ENCODE measurements at places on chromosomes 2 and 18. TPM values are rescaled to one million over a fixed set of nuclear protein-coding genes. Genes with fewer than 3 reads are reported as not detected.

DNA sequence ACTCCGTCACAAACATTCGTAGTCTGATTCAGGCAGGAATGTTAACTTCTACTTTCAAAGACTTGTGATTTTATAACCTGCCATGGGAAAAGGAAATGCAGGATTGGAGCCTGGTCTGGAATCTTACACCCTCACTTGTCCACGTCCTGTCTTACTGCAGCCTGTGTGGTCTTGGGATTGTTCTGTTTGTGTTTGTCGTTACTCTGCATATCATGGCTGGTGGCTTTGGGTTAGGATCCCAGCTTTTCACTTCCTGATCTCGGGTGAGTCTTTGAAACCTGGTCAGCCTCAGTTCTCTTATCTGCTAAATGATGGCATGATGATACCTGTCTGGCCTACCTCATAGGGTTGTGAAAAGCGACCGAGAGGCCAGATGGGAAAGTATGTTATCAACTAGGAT lies 34.6 kb downstream of the SH3BP4 start:
- DNase-seq = no peak

GRCh38 chr2:60873381-60873780 lies 8.0 kb upstream of the REL start:
- no peak for DNase-seq

The GCG gene
- total RNA-seq = 0.36 TPM

The TGIF1 gene
- 110 TPM for total RNA-seq

The UPP2 gene
- total RNA-seq = not detected

DNA sequence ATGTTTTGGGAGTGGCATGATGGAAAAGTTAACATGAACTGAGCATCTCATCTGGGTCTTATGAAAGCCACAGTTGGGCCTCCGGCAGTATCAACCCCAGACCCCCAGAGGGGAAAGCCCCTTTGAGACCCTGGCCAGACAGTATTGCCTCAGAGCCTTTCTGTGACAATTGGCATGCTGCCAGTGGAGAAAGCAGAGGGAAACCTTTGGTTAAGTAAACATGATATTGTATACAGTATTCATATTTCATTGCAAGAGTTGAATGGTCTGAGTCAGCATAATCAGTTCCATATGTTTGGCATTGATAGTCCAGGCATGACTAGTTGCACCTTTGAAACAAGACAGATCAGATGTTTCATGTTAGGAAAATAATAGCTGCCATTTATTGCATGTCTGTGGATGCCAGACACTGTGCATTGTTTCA lies 20.0 kb downstream of the MERTK start:
- peak; percentile 65 for DNase-seq

- no peak for DNase-seq
Observed at GRCh38 chr2:24704692-24705091, 88.5 kb downstream of the PTRHD1 start.

- no peak for DNase-seq
Observed at GRCh38 chr2:217293607-217294006, 433.7 kb upstream of the TNP1 start.

The FER1L5 gene
- total RNA-seq = 1.1 TPM

GRCh38 chr2:11309706-11310105 lies 34.7 kb downstream of the ROCK2 start:
- no peak for DNase-seq

GRCh38 chr2:53252115-53252514 lies 515.5 kb upstream of the CHAC2 start:
- no peak for DNase-seq

DNA sequence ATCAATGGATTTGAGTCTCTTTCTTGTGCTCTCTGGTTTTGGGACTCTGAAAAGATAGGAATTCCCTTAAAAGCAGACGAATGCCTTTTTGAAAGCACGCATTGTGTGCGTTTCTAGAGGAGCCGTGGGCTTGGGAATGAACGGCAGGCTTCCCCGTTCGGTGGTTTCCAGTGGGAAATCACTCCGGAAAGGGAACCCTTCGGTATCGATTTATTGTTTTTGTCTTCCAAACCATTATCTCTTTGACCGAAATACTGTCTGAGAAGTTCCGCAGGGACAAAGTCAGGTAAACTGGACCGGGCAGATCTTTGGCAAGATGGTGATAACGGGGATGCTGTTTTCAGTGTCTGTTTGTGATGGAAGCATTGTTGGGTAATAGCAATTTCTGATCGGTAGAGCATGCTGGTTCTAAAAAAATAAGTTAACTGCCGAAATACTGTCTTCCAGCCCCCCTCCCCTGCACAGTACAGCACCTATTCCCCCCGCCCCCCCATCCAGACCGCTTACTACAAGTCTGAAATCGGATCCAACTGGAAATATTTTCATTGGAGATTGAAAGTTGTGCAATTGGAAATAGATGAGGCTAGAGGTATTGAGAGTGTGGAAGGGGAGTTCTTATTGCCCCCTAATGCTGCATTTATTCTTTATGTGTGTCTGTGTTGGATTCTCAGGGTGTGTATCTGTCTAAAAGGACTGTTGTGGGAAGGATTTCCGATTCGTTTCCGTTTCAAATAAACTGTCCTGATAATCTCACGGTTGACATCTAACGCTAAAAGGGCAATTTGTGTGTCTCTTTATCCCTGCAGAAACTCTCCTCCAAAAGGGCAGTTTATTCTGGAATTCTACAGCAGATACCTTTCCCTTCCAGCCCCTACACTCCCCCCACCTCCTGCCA lies 635 bp downstream of the SETBP1 start:
- DNase-seq = no peak

- peak; percentile 31 for DNase-seq
Observed at GRCh38 chr2:238657132-238658053, 190.5 kb upstream of the TWIST2 start.

GRCh38 chr2:191114403-191114886 lies 36.3 kb downstream of the STAT4 start:
- no peak for DNase-seq

DNA sequence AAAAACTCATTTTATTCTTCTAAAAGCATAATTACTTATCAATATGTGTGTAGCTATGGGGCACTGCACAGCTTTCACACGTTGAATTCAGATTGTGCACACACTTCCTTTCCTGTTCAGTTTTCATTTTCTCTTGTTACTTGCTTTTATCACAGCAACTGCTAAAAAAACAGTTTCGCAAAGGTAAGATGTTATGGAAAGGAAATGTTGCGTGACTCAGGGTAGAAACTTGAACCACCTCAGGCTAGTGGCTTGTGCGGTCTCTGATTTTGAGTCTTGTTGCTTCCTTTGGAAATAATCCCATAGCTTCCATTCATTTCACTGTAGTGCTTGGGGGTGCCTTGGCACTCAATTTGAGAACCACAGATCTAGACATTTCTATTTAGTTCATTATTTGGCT lies 171.9 kb downstream of the FMNL2 start:
- no peak for DNase-seq

The PLEKHA3 gene
- 27.3 TPM for total RNA-seq

GRCh38 chr2:167785606-167786216 lies 461.7 kb downstream of the STK39 start:
- no peak for DNase-seq

- no peak for DNase-seq
Observed at GRCh38 chr2:231379266-231380215, 16.0 kb upstream of the B3GNT7 start.

The ANKRD30BL gene
- not detected for total RNA-seq

DNA sequence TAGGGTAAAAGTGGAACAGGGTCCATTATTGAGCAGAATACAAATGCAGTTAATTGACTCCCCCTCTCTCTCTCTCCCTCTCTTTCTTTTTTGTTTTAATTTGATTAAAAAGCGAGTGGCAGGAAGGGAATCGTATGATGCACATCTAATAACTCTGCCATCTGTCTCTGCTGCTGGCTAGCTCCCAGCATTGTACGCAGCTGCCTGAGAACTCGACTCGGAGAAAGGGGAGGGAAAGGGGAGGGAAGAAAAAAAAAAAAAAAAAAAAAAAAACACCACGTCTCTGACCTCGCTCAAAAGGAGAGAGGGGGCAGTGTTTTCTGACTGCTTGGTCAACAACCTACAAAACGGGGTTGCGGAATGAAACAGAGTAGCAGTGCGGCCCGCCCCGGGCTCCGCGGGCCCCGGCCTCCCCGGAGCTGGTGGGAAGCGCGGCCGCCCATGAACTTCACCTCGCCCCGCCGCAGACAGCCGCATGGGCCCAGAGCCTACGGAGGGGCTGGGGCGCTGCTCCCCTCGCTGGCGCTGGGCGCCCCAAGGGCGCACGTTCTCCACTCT lies 265.7 kb downstream of the TCF4 start:
- DNase-seq = peak; percentile 68

The TXNDC2 gene
- 0.29 TPM for total RNA-seq

- no peak for DNase-seq
Observed at GRCh38 chr2:154681741-154682140, 16.8 kb upstream of the KCNJ3 start.

- no peak for DNase-seq
Observed at GRCh38 chr2:191263050-191263449, 17.8 kb downstream of the MYO1B start.

- no peak for DNase-seq
Observed at GRCh38 chr18:59700535-59700967, 3.3 kb upstream of the CCBE1 start.

GRCh38 chr2:218252509-218253231 lies 8.1 kb upstream of the GPBAR1 start:
- DNase-seq = no peak

The CHRND gene
- total RNA-seq = not detected

DNA sequence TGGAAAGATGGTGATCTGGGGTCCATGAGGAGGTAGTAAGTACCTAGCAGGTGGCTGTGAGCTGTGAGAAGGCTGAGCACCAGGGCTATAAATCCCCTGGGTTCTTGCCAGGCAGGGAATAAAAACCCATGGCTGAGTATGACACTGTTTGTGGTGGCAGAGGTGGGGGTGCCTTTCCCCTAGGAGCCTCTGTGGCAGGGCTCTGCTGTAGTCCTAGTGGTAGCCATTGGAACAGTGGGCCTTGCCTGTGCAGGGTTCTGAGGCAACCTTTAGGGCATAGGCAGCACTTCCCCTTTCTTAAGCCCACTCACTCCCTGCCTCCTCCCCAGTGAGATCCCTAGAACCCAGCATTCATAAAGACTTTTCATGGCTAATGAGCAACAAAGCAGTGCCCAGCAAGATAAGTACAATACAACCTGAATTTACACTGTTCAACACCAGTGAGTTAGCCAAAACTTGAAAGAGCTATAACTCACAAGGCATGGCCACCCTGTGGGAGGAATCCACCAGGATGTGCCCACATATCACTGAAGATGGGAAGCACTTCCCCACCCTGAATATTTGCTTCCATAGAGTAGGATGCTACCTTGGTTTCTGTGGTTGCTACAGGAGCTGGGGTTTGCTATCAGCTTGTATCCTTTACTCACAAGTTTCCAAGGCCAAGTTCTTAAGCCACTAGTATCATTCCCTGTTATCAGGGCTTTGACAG lies 100.9 kb upstream of the NEUROD1 start:
- no peak for DNase-seq

The RAB12 gene
- total RNA-seq = 33.2 TPM

DNA sequence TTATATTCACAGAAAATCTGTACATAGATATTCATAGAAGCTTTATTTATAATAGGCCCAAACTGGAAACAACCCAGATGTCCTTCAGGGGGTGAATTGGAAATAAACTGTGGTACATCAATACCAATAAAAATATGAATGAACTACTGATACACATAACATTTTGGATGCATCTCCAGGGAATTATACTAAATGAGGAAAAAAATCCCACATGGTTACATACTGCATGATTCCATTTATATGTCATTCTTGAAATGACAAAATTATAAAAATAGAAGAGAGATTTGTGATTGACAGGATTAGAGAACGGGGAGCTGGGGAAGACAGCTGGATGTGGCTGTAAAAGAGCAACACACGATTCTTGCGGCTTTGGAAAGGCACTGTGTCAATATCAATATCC lies 435.0 kb downstream of the TMEM182 start:
- no peak for DNase-seq

The ADD2 gene
- 1.3 TPM for total RNA-seq

The SRD5A2 gene
- total RNA-seq = not detected

The TMEM37 gene
- 13.6 TPM for total RNA-seq

The ARHGEF33 gene
- total RNA-seq = 0.83 TPM

- DNase-seq = no peak
Observed at GRCh38 chr18:48641981-48642380, 103.2 kb downstream of the CTIF start.

GRCh38 chr18:31325051-31325450 lies 7.1 kb downstream of the DSG1 start:
- DNase-seq = no peak

- no peak for DNase-seq
Observed at GRCh38 chr2:232329716-232330067, 48.9 kb upstream of the ALPP start.

DNA sequence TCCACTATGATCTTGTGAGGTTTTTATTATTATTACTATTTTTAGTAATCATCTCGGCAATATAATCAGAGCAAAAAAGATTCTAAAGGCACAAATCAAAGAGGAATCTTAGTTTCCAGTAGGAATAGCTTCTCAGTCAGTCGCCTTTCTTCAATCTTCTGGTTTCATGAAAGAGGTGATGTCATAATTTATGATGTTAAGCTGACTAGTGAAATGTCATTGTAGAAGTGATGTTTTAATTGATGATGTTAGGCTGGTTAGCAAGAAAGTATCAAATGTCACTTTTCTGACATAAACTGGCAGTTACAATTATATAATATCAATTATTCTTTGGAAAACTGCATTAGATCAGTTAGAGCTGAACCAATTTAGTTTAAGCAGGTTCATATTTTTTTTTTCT lies 476.7 kb upstream of the ETAA1 start:
- no peak for DNase-seq

The MARCO gene
- 0.22 TPM for total RNA-seq

DNA sequence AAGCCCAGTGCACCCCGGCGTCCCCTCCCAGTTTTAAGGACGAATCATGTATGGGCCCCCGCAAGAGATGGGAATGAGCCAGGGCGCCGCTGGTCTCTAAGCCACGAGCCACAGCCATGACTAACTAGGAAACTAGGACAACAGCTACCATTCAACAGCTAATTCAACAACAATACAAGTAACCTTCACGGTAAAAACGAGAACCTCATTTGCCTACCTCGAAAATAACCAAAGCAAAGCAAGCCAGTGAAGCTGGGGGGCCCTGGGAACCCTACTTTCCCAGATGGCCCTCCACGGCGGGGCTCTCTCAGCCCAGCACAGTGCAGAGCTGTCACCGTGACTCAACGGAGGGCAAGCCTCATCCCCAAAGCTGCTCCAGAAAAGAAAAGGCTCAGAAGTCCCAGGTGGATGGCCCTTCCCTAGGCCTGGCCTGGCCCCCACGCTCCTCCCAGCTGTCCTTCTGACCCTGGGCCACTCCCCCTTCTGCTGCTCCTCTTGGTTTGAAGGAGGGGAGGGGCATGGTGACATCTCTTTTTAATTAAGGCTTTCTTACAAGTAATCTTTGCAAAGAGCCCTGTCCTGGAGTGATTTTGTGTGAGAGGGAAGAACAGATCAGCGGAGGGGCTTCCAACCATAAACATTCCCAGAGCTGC lies 126.3 kb downstream of the HDAC4 start:
- no peak for DNase-seq

GRCh38 chr2:235059161-235059560 lies 107.3 kb downstream of the SH3BP4 start:
- DNase-seq = no peak

DNA sequence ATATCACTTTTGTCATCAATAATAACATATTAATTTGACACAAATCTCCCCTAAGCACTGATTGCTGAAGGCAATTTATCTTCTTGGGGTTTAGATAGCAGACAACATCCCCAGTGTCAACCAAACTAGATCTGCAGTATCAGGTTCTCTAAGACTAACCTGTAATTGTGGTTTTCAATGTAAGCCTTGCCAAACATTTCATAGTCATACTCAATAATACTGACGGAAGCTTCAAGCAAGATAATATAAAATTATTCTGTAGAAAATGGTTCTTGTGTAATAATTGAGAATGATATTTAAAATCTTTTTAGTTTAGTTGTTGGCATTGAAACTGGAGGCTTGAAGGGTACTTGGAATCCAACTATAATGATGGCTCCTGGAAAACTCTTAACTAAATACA lies 186.3 kb downstream of the RIT2 start:
- DNase-seq = no peak

Measured in mesothelial cell of epicardium (in vitro differentiated cells).